ENCODE measurements at places on chromosomes 7 and 10. TPM values are rescaled to one million over a fixed set of nuclear protein-coding genes. Genes with fewer than 3 reads are reported as not detected.

SLC26A4 gene
- 0.46 TPM for total RNA-seq

ADAMTS14 gene
- 3.6 TPM for total RNA-seq

PRKG1 gene
- total RNA-seq, result 40.7 TPM

ZNF273 gene
- total RNA-seq, result 3.4 TPM

GDF10 gene
- total RNA-seq, result not detected

TMEM236 gene
- total RNA-seq, result under 0.01 TPM

NSUN6 gene
- 9.5 TPM for total RNA-seq

CAMK1D gene
- 4.4 TPM for total RNA-seq

Data from smooth muscle cell of the umbilical artery (primary cell).